ENCODE measurements at places on chromosomes 12 and 14.

- DNase-seq: no peak
These were observed 103.9 kb upstream of the KITLG start for GRCh38 chr12:88684170-88684569.

DNA sequence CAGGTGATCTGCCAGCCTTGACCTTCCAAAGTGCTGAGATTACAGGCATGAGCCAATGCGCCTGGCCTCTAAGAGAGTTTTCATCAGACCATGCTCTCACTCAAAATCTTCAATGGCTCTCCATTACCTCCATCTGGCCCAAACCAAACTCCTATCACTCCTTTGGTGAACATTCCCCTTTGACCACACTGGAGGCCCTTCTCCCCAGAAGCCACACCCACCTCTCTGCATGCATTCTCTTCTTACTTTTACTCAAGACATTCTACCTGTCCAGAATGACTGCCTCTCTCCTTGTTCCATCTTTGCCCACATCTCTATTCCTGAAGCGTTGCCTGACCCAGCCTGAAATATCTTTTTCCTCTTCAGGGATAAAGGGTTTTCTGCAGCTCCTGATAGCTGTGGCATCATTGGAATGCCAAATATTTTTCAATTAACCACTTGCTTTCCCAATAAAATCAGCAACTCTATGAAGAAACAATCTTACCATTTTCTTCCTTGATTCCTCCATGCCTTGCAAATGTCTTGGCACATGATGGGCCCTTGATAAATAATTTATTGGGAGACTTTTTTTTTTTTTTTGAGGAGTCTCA, 15.5 kb downstream of the PLEK2 start:
- no peak for DNase-seq

DNA sequence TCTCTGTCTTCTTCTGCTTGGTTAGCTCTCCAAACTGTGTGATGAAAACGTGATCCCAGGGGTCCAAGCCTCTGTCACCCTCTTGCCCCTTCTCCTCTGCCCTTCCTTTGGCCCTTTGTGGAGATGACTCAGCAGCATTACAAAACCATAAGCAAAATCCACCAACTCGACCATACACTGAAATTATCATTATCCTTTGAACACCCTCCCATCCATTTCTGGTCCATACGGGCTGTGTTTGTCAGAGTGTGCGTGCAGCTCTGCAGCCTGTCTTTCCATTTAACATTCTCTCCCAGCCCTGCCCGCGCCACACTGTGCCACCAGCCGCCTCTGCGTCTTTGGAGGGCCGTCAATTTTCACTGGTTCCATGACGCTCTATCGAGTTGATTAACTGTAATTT, 69.2 kb downstream of the SLC25A47 start:
- DNase-seq: no peak

GRCh38 chr12:58914457-58914856, 5.8 kb downstream of the LRIG3 start:
- DNase-seq: no peak

- DNase-seq: peak; percentile 99
These were observed 49.7 kb downstream of the PSMA6 start for GRCh38 chr14:35341751-35342488.

GRCh38 chr12:58564721-58565120, 355.6 kb downstream of the LRIG3 start:
- no peak for DNase-seq

- no peak for DNase-seq
These were observed 11.9 kb upstream of the PUS1 start for GRCh38 chr12:131917139-131917710.

GRCh38 chr12:72077111-72077820, 138.6 kb downstream of the TPH2 start:
- DNase-seq: no peak

- no peak for DNase-seq
These were observed 154.2 kb upstream of the PRMT8 start for GRCh38 chr12:3336606-3337311.

DNA sequence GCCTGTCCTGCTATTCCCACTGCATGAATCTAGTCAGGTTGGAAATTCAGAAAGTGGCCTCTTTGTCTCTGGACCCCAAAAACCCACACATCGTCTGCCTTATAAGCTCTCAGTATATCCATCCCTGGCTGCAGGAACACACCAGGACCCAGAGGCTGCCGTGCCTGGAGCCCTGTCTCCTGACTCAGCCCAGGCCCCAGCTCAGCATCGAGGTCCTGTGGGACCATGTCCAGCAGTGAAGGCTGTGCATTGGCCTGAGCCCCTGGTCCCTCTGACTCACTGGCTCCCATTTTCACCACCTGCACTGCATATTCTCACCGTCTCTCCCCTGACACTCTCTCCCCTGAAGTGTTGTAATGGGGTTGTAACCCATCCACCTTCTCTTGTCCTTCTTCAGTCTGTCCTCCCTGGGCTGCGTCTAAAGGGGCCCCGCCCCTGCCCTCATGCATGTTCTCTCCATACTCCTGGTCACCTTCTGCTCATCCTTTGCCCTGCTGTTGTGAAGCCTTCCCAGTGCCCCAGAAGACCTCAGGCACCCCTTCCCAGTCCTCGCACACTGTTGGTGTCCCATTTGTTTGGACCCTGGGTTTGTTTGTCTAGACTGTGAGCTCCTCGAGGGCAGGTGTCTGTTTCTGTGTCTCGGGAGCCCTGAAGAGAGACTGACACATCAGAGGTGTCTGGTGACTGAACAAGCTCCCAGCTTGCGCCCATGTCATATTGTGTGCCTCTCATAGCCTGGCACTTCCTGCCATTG, 43.8 kb downstream of the EVL start:
- no peak for DNase-seq

DNA sequence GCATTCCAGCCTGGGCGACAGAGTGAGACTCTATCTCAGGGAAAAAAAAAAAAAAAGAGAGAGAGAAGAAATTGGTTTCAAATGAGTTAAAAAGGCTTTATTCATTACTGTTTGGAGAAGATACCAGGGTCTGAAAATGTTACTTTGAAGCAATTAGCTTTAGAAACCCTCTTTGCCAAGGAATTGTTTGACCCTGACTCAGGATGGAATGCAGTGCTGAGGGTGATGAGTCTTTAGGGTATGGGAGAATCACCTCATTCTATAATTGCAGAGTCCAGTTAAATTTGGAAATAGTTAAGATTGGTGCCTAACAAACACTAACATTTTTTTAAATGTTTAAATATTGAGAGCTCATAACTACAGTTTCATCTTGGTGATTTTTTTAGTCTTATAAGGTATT, 13.3 kb downstream of the RAP1B start:
- DNase-seq: no peak

- no peak for DNase-seq
These were observed 2.1 kb downstream of the SAMD4A start for GRCh38 chr14:54568821-54569595.

DNA sequence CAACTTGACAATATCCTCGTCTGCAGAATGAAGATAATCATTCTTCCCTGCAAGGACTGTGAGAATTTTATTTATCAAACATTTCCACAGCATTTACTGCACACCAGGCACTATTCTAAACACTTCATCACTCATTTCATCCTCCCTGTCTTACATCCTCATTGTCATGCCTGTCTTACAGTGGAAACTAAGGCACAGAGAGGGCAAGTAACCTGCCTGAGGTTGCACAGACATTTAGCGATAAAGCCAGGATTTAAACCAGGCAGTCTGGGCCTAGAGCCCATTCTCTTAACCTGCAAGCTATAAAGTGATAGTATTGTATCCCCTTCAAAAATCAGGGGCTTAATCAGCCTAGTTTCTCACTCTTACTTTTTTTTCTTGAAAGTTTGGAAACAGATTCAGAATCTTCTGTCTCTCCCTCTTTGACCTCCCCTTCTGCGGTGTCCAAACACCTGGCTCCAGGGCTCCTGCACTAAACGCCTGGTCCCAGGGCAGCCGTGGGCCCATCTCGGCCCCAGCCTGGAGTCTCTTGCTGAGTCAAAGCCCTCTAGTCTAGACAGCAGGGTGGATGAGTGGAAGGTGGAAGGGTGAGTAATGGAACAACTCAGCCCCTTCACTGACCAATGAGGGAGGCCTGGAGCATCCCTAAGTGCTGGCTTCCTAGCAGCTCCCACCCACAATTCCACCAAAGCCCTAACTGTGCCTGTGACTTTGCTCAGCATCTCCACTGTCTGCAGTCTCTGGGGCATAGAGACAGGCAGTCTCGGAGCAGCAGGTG, 12.5 kb downstream of the ISM2 start:
- DNase-seq: no peak

GRCh38 chr12:47739979-47740378, 14.7 kb upstream of the ENDOU start:
- DNase-seq: no peak

GRCh38 chr14:77270361-77271112, 469 bp downstream of the NGB start:
- DNase-seq: no peak

GRCh38 chr12:95838125-95838524, 20.6 kb upstream of the SNRPF start:
- DNase-seq: peak; percentile 21

DNA sequence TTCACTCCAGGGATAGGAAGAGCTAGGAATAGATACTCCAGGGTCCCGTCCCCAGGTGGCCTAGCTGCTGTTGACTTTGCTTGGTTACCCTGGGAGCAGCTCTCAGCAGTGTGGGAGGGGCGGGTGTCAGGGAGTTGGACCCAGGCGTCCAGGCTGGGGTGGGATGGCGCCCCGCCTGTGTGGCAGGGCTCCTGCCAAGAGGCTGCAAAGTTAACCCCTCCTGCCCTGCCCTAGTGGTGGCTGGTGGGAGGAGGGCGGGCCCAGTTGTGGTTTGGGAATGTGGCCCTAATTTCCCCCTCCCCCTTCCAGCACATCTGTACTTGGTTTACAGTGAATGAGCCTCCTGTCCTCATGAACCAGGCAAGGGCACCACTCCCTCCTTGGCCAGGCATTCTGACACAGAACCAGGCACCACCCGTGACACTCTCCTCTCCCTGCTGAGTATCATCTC, 1.7 kb upstream of the RARG start:
- DNase-seq: no peak

DNA sequence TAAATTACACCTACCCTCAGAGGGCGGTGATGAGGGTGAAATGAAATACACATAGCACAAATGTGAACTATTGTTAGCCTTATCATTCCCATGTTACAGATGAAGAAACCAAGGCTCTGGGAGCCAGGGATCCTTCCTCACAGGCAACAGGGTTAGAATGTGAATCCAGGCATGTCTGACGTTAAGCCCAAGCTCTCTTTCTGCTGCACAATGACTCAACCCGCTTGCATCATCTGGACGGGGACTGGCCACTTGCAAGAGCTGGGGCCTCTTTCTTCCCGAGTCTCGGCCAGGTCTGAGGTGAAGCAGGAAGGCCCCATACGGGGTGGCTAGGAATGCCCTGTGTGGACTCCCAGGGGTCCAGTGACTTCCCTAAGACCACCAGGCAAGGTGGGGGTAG, 105.2 kb downstream of the RBM19 start:
- no peak for DNase-seq

DNA sequence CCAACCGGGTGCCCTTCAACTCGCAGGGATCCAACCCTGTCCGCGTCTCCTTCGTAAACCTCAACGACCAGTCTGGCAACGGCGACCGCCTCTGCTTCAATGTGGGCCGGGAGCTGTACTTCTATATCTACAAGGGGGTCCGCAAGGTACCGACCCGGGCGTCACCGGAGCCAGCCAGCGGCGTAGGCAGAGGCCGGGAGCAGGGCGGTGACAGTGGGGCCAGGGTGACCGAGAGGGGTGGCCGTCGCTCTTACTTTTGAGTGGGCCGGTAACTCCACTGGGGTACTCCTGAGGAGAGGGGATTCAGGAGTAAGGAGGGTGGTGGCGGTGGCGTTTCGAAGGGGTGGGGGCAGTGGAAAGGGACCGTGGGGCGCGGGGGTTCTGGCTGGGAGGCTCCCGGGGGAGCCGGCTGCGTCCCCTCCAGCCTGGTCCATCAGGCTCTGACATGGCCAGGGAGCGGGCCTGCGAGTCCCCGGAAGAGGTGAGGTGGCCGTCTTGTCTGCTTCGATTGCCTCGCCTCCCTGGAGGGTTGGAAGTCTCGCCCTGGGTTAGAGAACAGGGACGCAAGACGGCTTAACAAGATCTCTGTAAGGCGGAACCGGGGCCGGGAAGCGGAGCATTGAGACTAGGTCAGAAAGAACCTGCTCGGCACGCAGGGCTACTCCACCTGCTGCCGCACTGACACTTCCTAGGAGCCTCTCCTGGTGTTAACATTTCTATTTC, 491 bp downstream of the WDR20 start:
- DNase-seq: no peak

DNA sequence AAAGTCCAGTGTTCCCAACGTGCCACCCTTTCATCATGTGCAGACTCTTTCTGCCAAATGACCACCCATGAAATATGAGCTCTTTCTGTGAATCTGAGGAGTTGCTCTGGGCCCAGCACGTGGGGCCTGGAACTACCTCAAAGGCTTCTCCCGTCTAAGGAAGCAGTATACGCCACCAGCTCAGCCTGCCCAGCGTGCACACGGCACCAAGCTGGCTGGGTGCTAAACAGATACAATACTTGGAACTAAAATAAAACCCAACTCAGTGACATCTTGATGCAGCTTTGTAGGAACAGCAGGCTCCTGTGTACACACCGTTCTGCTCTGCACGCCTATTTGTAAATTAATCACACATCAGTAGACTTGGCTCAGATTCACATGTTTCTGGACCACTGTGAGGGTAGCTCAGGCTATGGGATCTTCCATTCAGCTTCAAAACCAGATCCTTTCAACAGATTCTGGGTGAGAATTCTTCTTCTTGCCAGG, 74.8 kb downstream of the ARL6IP4 start:
- peak; percentile 87 for DNase-seq

- no peak for DNase-seq
These were observed 175.3 kb downstream of the TMEM121 start for GRCh38 chr14:105701456-105702274.

DNA sequence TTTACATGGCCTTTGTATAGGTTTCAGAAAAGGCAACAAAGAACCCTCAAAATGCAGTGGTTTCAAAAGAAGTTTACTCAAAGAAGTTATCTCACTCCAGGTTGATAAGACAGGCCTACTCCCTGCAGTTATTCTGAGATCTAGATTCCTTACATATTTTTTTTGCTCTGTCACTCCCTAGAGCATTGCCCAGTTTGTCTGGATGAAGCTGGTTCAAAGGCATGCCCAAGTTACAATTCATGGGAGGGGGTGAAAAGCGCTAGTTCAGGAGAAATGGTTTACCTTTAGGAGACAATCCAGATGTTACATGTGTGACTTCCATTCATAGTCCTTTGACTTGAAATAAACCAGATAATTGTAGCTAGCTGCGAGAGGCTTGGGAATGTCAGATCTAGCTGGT, 115.0 kb downstream of the TPH2 start:
- DNase-seq: no peak

GRCh38 chr14:29458547-29458946, 469.1 kb downstream of the PRKD1 start:
- no peak for DNase-seq

Measured in NCI-H446 (cell line).